Stimulated activated CD8-positive, alpha-beta memory T cell treated with anti-CD3 and anti-CD28 coated beads, Interleukin-4, amount 100 ng/mL, for 1 hour (primary cell): ENCODE measurements at places on chromosomes 7 and 10.

GRCh38 chr10:45023426-45023825, 22.7 kb downstream of the ZNF22 start:
- DNase-seq = no peak

GRCh38 chr7:74627661-74628411, 29.7 kb upstream of the GTF2I start:
- no peak for DNase-seq

DNA sequence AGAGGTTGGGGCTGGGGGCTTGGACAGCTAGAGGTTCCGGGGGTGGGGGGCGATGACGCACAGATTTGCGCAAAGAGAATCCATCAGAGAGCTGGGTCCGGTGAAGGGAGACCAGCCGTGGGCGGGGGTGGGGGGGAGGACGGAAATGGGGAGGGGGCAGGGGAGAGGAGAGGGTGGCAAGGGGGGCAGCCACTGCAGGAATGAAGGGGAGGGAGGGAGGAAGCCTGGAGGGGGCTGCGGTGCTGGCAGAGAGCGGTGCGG, 1.2 kb upstream of the VGF start:
- no peak for DNase-seq

DNA sequence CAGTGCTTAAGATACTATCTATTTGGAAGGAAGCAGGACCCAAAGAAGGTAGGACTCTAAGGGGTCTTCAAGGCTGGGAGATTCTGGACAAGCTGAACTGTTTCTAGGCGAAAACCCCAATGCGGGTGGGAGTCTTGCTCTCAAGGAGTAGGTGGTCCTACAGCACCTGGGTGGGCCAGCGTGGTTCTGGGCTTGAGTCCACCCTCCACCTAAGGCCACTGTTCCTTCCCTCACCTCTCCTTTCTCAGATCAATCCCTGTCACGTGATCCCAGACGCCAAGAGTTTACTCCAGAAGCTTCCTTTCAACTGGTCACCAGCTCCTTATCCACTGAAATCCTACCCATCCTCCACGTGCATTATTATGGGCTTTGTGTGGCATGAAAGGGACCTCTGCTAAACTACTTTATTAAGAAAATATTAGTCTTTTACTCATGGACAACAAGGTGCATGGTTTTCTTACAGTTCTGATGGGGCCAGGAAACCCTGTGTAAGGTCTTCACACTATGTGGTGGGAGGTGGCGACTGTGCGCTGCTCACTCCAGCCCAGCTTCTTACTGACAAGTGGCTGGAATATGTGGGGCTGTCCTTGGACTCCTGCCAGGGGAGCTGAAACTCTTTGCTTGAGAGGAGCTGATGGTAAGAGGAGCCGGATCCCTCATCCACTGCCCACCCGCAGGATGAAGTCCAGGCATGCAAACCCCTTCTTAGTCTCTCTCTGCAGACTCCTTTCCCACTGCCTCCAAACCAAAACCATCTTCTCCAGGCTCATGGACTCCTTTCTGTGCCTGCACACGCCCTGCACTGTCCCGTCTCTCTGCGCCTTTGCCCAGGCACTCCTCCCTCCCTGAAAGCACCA, 1.6 kb downstream of the ZNF746 start:
- DNase-seq = no peak

DNA sequence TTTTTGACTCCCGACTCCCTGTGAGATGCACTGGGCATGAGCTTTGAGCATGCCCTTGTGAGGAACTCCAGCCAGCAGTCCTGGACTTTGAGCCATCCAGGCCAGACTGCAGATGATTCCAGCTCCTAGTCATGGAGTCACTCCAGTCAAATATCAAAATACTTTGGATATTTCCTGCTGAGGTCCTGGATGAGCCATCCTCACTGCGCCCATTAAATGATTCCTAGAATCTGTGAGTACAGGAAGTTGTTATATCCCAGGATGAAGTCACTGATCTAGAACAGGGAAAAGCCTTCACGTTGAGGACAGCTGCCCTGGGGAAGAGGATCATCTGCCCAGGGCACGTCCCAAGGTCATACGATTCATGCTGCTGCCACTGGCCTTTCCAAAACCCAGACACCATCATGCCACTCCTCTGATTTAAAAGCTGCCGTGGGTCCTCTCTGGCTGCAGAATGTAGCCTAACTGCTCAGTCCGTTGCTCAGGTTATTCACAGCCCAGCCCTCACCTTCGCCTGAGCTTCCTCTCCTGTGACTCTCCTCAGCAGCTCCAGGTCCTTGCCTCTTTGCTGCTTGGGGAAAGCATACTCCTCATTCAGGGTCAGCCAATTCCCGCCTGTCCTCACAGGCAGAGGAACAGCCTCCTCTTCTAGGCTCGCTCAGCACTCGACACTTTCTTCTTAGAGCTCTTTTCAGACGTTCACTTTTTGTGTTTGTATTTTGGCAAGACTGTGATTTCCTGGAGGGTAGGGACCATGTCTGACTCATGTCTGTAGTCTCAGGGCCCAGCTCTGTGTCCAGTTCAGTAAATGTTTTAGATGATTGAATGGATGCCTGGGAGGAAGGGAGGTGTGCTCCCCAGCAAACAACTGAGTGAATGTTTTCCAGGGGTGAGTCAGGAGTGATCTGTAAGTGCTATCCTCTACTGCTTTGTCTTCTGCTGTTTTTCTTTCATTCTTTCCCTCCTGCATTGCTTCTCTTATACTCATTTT, 157.8 kb downstream of the SNX10 start:
- no peak for DNase-seq

- no peak for DNase-seq
Measured at GRCh38 chr10:25725917-25726716, 207.9 kb upstream of the MYO3A start.

- DNase-seq = no peak
Measured at GRCh38 chr7:47428768-47429472, 153.0 kb downstream of the TNS3 start.

DNA sequence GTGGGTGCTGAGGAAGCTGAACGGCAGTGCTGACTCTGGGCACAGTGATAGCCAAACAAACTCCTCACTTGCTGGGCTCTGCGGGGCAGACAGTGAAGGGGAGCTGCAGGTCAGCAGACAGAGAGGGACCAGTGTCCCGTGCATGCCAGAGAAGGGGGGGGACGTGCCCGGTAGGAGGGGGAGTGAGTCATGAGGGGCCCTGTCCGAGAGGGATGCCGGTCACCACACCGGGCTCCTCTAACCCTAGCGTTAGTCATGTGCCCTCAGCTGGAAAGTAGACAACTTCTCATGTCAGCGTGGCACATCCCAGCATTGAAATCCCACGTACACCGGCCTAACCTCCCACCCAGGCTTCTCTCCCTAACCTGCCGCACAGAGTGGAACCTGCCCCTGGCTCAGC, 117.1 kb upstream of the DPP6 start:
- DNase-seq = no peak

GRCh38 chr7:111532625-111533024, 29.7 kb downstream of the IMMP2L start:
- no peak for DNase-seq

GRCh38 chr7:70762696-70763095, 369.2 kb upstream of the GALNT17 start:
- DNase-seq = no peak

- no peak for DNase-seq
Measured at GRCh38 chr7:148709014-148709413, 10.3 kb downstream of the CUL1 start.

DNA sequence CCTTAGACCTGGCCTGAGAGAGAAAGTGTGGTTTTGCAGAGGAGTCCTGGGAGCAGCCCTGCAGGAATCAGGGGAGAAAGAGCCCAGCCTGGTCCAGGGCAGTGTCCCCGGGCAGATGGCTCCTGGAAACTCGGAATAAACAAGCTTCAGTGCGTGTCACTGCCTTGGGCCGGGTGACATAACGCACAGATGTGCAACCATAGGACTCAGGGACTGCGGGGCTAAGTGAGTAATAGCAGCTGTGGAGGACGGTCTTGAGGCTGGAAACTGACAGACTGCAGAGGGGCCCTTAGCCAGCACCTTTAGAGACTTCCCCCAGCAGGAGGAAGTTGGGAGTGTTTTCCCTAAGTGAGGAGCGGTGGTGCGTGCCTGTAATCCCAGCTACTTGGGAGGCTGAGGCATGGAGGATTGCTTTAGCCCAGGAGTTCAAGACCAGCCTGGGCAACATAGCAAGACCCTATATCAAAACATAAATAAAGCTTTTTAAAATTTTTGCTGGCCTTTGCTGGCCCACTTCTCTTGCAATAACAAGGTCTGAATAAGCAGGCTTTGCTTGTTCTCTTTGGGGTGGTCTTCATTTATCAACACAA, 5.3 kb upstream of the CLIP2 start:
- DNase-seq = no peak

DNA sequence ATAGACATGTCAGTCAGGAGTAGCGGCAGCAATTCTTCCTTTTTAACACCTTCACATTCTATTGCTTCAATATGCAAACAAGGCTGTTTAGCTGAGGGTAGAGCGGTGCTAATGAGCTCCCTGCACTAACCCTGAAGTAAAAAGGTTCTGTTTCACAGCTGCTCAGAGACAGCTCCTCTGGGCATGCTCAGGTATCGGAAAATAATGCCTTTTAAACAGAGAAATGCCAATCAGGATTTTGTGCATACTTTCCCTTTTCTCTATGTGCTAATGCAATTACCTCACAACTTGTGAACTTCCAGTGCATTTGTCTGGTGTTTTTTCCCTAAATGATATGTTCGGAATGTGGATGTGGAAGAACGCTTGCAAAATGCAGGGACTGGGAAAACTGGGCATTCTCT, 307.7 kb upstream of the FZD8 start:
- DNase-seq = no peak

- DNase-seq = no peak
Measured at GRCh38 chr7:41148521-41148951, 554.4 kb downstream of the INHBA start.

GRCh38 chr10:90887555-90887954, 15.8 kb downstream of the RPP30 start:
- DNase-seq = no peak

- DNase-seq = no peak
Measured at GRCh38 chr7:18808026-18808425, 309.4 kb downstream of the TWIST1 start.

DNA sequence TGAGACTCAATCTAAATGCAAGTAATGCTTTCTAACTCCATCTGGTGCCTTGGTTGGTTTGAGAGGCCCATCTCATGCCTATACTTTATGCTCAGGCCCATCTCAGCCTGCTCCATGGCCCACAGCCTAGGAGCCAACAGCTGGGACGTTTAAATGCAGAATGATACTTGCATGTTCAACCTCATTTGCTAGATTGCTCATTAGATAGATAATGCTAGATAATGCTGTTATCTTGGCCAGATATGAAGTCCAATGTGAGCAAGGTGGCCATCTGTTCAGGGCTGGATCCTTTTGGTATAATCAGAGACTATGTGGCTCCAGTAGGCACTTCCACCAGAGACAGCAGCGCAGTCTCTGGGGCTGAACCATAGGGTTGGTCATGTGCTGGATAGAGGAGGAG, 321.6 kb upstream of the PHYHIPL start:
- no peak for DNase-seq

GRCh38 chr10:34911661-34912205, 96.6 kb upstream of the PARD3 start:
- no peak for DNase-seq

- no peak for DNase-seq
Measured at GRCh38 chr7:155020996-155021395, 18.1 kb upstream of the PAXIP1 start.

DNA sequence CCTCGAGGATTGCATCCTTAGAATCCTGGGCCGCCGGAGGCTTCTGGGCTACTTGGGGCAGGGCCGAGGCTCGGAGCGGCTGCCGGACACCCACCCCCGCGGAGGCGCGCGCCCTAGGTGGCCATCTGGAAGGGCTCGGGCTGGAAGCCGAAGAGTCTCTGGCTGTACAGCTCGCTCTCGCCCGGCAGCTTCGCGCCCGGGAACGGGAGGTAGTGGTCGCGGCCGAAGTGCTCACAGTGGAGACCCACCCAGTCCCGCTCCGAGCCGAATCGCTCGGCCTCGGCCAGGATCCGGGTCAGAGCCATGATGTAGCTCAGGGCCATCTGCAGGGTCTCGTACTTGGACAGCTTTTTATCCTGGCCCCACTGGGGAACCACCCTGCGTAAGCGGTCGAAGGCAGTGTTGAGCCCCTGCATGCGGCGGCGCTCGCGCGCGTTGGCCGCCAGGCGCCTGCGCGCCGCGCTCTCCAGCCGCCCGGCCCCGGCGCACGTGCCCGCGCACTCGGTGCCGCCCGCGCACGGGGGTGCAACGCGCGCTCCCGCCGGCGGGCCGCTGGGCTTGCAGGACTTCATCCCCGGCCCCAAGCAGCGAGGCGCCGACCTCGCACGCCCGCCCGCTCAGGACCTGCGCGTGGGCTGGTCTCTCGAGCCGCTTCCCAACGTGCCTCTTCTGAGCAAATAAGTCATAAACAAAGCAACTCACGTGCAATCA, 652 bp downstream of the ATOH7 start:
- DNase-seq = no peak

DNA sequence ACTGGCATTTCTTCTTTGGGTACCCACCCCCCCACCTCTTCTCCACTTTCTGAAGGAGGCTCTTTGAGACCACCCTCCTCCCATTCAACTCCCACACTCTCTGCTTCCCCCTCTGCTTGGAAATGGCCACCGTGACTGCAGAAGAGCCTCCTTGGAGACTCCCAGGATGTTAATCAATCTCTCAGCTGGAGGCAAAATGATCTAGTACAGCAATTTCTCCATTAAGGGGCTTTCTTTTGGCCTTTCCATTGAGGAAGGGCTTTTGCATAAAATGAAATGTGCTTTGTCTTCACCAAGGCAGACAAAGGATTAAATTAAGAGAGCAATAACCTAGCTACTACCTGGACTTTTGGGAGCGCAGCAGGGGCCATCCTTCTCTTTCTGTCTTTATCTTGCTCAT, 26.1 kb downstream of the CDHR3 start:
- no peak for DNase-seq

DNA sequence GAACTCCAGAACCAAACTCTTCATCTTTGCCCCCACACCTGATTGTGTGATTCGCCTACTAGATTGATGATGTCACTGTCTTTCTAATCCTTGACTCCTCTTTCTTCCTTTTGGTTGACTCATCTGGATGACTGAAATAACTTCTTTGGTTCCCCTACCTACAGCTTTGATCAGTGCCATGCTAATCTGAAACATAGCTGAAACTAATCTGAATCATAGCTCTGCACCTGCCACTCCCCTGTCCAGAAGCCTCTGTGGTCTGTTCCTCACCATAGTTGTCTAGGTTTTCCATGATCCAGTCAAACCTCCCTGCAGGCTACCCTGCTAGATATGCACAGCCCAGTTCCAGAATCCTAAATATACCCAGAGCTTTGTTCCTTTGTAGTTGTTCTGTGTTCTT, 51.9 kb downstream of the ZNF365 start:
- DNase-seq = no peak

GRCh38 chr10:100791369-100792058, 46.1 kb downstream of the PAX2 start:
- DNase-seq = no peak
